ENCODE measurements at places on chromosomes 4 and X.

DNA sequence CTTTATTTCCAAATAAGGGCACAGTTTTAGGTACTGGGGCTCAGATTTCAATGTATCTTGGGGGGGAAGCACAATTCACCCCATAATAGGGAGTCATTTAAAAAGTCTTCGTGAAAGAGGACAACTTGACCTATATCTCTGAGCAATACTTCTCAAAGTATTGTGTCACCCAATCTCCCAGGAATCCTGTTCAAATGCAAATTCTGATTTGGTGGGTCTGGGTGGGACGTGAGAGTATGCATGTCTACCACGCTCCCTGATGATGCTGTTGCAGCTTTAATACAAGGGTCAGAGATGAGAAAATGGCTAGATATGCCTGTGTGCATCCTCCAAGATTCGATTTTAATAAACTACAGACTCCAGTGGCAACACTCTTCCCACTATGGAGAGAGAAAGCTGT, 514.8 kb downstream of the BCOR start:
- DNase-seq: no peak

DNA sequence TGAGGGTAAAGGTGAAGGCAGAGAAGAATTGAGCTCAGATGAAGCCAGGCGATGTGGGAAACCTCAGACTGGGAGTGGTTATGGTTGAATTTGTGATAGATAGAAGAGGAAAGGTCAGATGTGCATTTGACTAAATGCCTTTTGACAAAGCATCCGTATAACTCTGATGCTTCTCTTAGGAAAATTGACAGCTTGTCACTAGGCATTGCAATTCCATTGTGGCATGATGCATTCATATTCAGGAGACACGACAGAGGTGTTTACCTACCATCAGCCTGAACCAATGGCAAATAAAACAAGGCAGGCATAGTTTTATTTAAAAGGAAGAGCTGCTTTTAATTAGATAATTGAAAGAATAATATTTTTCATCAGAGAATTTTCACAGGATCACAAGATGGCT, 325.1 kb upstream of the IGFBP7 start:
- DNase-seq: no peak

- no peak for DNase-seq
These were observed 31.6 kb downstream of the KDM6A start for GRCh38 chrX:44904542-44905115.

GRCh38 chr4:132316738-132317137, 832.4 kb upstream of the PCDH10 start:
- no peak for DNase-seq

DNA sequence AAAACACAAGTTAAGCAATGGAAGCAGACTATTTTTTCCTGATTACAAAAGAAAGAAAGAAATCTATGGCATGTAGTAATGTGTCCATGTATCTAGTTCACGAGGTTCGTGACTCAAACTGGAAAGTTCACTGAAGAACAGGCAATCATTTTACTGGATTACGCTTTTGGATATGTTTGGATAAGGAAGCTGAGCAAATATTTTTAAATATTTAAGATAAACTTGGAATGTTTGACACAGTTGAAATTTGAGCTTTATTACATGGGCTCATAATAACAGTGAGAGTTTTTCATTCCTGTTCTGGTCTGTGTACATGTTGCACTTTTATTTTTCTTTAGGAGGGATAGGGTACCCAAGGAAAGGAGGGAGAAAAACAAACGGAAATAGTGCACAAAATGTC, 244.2 kb upstream of the GK2 start:
- DNase-seq: no peak

- DNase-seq: no peak
These were observed 115.0 kb downstream of the HUWE1 start for GRCh38 chrX:53571494-53571893.

DNA sequence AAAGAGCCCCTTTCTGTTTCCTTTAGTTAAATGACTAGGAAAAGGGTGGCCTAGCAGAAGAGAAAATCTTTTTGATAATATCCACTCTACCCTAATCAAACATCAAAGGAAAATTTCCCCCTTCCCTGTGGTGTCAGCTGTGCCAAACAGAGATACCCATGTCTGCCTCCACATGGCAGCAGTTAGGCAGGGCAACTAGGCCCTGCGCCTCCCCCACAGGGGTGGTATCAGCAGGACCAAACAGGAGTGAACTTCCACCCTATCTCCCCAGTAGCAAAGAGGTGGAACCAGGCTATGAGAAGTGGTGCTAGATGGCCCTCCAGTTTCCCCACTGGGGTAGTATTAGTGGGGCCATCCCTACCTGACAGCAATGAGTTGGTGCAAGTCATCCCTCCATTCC, 19.8 kb upstream of the XKRX start:
- no peak for DNase-seq

DNA sequence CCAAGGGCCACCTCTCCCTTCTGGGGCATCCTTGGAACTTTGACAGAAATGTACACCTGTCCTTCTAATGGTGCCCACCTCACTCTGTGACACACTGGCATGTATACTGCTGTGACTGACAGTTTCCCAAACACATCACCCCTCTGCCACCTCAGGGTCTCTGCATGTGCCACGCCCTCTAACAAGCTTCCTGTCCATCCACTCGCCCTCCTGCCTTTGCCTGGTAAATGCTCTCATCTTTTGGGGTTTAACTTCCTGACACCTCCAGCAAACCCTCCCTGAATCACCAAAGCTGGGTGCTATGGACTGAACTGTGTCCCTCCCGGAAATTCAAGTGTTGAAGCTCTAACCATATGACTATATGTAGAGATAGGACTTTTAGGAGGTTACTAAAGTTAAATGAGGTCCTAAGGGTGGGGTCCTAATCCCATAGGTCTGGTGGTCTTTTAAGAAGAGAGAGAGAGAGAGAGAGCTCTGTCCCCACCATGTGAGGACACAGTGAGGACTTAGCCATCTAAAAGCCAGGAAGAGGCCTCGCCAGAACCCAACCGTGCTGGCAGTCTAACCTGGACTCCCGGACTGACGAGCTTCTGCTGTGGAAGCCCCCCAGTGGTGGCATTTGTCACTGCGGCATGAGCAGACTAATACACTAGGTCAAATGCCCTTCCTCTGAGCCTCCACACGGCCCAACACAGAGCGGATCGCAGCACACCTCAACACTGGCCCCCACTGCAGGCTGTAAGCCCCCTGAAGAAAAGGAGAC, 95.6 kb downstream of the AFAP1 start:
- DNase-seq: no peak

DNA sequence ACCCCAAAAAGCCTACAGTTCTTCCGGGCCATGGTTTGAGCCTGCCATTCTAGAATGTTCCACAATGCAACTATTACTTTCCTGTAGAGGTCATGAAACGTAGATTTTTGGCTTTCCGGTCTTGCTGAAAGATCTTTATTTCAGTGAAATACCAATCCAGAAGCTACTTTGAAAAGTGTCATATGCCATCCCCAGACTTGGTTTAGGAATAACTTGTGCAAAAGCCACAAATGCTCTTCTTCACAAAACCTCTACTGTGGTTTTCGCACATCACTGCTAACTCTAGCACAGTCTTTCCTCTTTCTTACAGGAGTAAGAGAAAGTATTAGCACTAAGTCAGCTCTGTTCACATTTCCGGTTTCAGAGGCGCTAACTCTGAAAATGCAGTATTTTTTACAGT, 12.7 kb upstream of the CD40LG start:
- DNase-seq: no peak

DNA sequence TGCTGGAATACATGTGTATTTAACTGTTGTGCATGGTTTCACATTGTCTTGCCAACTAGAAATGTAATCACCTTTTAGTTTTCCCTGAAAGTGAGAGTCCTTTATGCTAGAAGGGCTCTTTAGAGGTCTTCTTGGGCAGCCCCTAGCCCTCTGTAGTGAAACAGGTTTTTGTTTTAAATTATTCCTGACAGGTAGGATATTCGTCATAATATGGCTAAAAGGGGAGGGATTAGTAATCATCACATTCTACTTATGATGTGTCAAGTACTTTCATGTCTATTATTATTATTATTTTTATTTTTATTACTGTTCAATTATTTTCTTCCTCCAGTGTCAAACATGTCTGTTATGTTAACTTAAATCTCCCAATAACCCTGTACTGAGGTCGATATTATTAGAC, 35.5 kb downstream of the MSN start:
- DNase-seq: no peak

DNA sequence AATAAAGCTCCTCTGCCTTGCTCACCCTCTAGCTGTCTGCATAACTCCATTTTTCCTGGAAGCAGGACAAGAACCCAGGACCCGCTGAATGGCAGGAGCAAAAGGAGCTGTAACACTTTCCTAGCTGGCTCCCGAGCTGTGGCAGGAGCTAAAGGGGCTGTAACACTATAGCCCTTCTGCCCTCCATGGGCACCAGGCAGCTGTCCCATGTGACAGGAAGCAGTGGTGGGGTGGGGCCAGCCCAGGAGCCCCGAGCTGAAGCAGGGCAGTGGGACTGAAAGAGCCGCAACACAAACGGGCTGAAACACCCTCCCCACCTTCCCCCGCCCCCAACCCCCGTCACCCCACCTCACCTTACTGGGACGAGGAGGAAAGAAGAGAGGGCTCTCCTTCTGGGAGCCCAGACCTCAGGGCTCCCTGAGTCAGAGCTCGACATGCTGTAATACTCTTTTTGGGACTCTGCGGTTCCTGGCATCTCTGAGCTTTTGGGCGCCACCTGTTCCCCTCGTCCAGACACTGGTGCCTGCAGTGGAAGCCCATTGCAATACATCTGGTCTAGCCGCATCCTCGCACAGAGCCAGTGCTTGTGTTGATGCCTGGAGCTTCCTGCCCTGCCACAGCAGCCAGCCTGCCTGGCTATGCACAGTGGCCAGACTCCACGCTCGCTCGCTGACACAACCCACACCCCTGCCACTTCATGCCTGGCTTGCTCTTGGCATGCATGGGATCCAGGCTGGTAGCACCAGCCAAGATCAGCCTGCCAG, 39.4 kb downstream of the PPM1K start:
- DNase-seq: no peak

- no peak for DNase-seq
These were observed 118.6 kb downstream of the SLIT2 start for GRCh38 chr4:20370274-20370673.

DNA sequence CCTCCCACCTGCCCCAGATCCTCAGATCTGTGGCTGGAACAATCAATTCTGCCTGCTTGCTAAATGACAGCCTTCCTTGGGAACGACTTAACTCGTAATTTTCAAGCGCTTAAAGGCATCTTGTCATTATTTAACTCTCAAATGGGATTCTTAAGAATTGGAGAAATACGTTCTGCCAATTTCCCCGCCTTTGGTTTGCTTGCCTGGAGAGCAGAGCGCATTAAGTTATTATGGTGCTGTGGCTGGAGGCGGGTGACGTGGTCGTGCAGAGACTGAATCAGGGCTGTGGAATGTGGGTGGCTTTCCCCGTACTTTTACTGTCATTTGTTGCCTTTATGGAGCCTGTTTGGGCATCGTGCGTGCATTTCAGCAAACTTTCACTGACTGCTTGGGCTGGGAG, 78.9 kb upstream of the PSAPL1 start:
- DNase-seq: no peak

DNA sequence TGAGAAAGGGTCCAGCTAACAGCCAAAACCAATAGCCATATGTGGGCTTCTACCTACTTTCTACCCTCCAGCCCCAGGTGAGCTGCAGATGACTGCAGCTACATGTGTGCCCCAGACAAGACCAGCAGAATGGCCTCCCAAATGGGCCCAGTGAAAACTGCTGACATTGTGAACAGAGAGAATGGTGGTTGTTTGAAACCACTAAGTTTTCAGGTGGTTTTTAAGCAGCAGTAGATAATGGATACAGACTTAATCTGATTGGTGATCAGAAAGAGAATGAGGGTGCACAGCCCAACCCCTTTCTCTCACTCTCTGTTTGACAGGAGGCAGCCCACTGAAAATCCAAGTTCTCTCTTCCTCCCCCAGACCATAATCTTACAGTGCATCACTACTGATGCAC, 42.5 kb upstream of the BBS12 start:
- no peak for DNase-seq

- no peak for DNase-seq
These were observed 123.8 kb upstream of the FAM9C start for GRCh38 chrX:13168269-13168668.

DNA sequence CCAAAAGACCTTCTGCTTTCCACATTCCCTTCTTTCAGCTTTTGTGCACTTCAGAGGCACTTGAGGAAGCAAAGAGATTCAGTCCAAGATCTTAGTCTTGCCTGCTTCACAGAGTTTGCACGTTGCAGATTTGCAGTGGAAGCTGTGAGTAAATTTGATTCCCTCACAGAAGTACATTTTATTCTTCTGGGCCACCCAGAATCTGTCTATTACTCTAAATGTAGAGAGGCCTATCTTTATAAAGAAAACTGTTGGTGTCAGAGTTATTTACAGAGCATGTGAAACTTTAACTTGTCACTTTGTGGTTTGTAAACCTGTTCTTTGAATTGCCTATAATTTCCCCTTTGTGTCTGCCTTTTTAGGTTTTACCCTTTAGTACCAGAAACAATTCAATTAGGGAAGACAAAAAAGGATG, 15.5 kb downstream of the SPRY1 start:
- DNase-seq: no peak
